ENCODE measurements at places on chromosomes 6 and 20.

DNA sequence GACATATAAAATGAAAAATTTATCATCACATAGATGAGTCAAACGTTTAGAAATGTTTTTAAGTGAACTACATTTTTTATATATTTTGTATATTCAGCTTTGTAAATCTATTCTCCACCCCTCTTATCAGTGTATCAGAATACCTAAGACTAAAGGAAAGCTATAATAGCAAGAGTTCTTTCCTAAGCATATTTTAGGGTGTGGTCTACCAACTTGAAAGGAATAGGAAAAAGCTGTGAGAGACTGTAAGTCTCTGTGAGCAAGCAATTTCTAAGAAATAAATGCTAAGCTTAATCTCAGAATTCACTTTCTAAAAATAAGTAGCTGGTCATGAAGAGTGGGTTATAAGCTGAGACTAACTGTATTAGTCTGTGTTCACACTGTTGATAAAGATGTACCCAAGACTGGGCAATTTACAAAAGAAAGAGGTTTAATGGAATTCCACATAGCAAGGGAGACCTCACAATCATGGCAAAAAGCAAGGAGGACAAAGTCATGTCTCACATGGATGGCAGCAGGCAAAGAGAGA, 175.4 kb upstream of the PREP start:
- DNase-seq = no peak

GRCh38 chr20:11302436-11302835, 615.3 kb upstream of the BTBD3 start:
- no peak for DNase-seq

DNA sequence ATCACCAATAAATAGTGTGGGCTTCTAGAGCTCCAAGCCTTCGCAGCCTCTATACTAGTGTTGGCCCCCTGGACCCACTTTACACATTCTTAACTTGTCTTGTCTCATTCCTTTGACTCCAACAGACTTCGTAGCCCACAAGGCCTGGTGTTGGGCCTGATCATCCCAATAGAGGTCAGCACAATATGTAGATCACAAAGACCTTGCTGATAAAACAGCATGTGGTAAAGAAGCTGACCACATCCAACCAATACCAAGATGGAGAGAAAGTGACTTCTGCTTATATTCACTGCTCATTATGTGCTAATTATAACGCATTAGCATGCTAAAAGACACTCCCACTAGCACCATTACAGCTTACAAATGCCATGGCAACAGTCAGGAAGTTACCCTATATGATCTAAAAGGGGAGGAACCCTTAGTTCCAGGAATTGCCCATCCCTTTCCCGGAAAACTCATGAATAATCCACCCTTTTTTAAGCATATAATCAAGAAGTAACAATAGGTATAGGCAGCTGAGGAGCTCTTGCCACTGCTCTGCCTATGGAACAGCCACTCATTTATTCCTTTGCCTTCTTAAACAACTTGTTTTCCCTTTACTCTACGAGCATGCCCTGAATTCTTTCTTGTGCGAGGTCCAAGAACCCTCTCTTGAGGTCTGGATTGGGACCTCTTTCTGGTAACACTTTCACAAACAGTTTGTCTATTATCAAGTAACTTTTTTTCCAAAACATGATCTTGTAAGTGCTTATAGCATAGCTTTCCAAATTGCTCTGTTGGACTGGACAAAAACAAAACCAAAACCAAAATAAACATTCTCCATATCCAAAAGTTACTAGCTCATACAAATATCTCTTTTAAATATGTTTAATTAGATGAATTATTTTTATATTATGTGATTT, 54.6 kb upstream of the ECHDC1 start:
- no peak for DNase-seq

- no peak for DNase-seq
Measured at GRCh38 chr6:90938122-90938521, 351.2 kb upstream of the MAP3K7 start.

GRCh38 chr6:816510-817084, 123.7 kb upstream of the EXOC2 start:
- DNase-seq = peak; percentile 20
